ENCODE measurements at places on chromosomes 3 and 15.

GRCh38 chr3:53729159-53729558 is 117.1 kb downstream of the CHDH start:
- no peak for DNase-seq

GRCh38 chr3:141860766-141861513 is 15.5 kb upstream of the ATP1B3 start:
- DNase-seq, result no peak

- DNase-seq, result no peak
Measured at GRCh38 chr15:35038626-35039451, 46.3 kb downstream of the NANOGP8 start.

GRCh38 chr3:162770551-162770950 is 1273.9 kb downstream of the OTOL1 start:
- no peak for DNase-seq

GRCh38 chr3:50645378-50645777 is 28.4 kb downstream of the MAPKAPK3 start:
- DNase-seq, result no peak

DNA sequence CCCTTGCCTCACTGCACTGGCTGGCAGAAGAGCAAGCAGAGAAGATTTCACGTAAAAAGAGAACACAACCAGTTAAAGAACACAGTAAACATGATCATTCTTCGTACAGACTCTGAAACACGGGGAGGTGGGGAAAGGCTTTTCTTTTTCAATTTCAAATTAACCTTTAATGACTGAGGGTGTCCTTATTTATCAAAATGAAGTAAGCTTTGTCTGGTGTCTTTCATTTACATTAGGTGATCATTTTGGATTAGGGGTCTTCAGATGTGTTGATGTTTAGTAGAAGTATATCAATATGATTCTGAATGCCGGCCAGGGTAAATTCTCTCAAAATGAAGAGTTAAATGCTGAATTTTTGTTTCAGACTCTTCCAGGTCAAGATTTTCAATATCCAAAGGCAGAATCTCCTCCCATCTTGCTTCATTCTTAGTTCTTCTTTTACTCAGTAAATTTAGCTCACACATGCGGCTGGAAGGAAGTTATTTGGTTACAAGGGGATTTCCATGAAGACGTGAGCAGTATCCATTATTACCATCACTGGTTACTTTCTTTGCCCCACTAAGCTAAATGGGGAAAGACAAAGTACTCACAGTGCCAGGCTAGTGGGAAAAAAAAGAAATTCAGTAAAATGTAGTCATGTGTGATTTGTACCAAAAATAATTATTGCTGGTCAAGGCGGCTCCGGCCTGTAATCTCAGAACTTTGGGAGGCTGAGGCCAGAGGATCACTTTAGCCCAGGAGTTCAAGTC is 272.2 kb upstream of the NR2F2 start:
- no peak for DNase-seq
